ENCODE measurements at places on chromosomes 1 and 21. TPM values are rescaled to one million over a fixed set of nuclear protein-coding genes. Genes with fewer than 3 reads are reported as not detected.

CXADR gene
- total RNA-seq = 145 TPM

DNA sequence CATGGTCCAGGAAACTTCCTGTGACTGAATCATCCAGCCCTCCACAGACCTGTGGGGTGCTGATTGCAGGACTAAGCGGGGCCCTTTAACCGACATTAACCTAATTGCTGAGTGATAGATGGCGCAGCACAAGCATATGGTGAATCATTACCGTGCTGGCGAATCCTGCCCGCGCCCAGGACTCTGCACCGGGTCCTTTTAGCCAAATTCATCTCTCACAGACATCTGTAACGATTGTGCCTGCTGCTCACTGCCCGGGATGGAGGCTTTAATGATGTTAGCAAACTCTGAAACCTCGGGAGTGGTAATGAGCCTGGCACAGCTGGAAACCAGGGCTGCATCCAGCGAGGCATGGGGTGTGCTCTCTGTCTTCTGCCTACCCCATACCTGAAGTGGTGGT lies 147.3 kb upstream of the CD34 start:
- DNase-seq = no peak

- no peak for DNase-seq
These were observed 113.0 kb upstream of the DAB1 start for GRCh38 chr1:57536749-57537423.

LHX8 gene
- total RNA-seq = 1.5 TPM

All from H1 (cell line).